Stimulated activated CD8-positive, alpha-beta memory T cell treated with anti-CD3 and anti-CD28 coated beads, Interleukin-15, amount 100 ng/mL, for 24 hours (primary cell): ENCODE measurements at places on chromosomes 2 and 18.

DNA sequence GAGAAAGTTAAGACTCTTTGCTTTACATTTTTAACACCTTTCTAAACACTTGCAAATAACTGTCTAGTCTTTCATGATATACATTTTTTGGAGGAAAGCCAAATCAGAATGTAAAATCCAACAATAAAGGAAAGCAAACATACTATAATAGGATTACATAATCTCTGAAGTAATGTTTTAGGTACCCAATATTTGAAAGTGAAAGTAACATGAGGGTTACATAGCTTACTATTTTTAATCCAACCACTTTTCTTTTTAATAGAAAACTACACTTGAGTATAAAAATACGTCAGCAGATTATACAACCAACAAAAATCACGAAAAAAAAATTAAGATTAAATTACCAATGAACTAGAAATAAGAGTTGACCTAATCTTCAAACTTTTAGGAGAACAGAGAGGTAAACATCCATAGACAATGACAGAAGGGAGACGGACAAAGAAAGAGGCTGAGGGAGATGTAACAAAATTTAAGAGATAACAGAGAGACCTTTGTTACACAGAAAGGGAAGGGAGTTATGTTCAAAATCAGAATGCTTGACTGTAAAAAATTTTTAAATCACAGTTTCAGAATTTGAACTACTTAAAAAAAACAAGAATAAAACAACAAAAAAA is 150.0 kb downstream of the IKZF2 start:
- no peak for DNase-seq

DNA sequence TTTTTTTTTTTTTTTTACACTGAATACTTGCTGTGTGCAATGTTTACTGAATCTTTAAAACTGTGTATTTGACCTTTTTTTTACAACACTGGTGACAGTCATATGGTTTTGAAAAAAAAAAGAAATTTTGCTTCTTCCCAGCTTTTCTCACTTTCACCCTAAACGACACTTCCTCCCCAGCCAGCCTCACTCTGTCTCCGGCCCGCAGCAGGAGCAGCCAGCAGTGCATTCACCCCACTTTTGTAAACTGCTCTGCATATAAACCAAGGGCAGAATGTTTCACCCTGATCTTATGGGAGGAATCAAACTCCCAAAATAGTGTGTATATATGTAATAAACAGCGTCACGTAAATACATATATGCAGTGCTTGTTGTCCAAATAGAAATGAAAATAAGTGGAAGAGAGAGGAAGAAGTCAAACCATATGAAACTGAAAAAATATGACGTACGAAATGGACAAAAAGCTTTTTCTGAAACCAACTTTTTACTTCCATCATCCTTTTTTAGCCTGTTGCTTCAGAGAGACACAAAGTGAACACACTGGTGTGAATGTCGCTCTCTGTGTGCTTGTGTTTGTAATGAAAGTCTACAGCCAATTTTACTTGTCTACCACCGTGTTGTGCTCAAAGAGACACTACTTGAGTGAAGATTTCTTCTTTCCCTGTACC is 54.2 kb downstream of the ZCCHC2 start:
- DNase-seq = no peak

- DNase-seq = no peak
Observed at GRCh38 chr2:42962508-42962953, 170.1 kb upstream of the HAAO start.

DNA sequence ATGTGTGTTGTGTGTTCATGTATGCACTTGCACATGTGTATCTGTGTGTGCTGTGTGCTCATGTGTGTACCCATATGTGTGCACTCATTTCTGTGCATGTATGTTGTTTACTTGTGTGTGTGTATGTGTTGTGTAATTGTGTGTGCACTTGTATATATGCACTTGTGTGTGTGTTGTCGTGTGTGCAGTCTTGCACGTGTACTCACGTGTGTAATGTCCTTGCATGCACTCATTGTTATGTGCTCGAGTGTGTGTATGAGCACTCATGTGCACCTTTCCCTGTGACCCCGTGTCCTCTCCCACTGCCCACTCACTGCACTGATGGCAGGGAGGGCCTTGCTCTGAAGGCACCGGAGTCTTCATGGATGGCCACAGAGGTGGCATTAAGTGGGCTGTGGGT is 92.0 kb downstream of the SMIM21 start:
- DNase-seq = no peak

GRCh38 chr18:24534271-24534670 is 73.8 kb downstream of the HRH4 start:
- no peak for DNase-seq

GRCh38 chr2:70471129-70471528 is 82.5 kb downstream of the TGFA start:
- no peak for DNase-seq

GRCh38 chr2:217691920-217692666 is 310.7 kb downstream of the TNS1 start:
- no peak for DNase-seq

GRCh38 chr2:44912660-44913059 is 28.8 kb upstream of the SIX3 start:
- DNase-seq = no peak

DNA sequence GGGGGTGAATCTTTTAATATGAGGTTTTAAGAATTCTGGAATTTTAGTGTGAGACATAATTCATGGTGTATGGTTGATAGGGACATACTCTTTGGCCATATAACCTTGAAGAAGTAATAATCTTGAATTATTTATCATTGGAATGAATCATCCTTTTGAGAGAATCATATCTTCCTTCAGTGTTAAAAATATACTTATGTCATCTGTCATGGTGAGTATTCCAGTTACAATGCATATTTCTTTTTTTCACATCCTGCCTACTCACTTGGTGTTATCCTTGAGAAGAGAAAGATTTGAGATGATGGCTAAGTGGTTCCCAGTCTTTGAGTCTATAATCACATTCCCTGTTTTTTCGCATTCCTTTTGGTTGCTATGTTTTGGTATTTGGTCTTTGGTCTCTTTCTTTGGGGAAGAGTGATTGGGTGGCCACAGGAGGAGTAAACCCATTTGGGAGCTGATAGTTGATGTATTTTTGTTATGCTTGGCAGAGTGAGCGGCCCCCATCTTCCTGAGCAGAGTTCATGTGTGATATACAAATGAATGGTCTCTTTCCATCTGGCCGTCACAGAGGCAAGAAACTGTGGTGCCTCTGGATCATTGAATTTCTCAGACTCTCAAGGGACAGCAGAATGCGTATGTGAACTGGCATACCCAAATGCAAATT is 21.6 kb downstream of the ASAP2 start:
- no peak for DNase-seq

GRCh38 chr2:120453635-120453998 is 107.7 kb downstream of the INHBB start:
- no peak for DNase-seq

DNA sequence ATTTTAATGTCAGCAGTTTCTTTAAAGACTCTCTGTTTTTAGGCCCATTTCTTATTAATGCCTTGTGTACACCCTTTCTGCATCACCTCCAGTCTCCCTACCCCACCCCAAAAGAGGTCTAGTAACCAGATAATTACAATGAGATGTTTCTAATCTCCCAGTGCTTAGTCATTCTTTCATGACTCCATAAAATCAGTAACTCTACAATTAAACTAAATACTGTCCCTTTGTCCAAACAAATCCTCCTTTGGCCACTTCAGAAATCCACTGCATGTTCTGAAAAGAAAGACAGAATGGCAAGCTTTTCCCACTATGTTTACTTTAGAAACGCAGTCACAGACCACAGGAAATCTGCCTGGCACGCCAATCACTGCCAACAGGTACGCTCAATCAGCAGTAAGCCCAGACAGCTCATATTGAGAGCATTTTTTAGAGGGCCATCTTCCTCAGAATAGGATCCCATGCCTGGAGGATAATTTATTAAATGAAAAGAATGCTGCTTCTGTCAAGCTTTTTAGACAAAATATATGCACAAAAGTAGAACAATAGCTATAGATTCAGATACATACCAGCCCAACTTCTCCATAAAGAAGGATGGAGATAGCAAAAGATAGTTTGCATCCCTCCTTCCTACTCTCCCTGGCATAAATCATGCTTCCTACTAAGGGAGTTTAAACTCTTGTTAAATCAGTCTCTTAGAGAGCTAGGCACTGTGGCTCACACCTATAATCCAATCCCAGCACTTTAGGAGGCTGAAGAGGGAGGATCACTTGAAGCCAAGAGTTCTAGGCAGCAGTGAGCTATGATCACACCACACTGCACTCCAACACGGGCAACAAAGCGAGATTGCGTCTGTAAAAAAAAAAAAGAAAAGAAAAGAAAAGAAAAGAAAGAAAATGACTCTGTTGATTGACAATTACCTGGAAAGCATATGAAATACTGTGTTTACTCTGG is 14.6 kb downstream of the CLASP1 start:
- no peak for DNase-seq

GRCh38 chr18:22422909-22423548 is 5.3 kb upstream of the CTAGE1 start:
- DNase-seq = no peak

GRCh38 chr2:101087638-101088037 is 63.5 kb downstream of the TBC1D8 start:
- DNase-seq = no peak

GRCh38 chr18:23307567-23308295 is 145.4 kb upstream of the RIOK3 start:
- DNase-seq = no peak

DNA sequence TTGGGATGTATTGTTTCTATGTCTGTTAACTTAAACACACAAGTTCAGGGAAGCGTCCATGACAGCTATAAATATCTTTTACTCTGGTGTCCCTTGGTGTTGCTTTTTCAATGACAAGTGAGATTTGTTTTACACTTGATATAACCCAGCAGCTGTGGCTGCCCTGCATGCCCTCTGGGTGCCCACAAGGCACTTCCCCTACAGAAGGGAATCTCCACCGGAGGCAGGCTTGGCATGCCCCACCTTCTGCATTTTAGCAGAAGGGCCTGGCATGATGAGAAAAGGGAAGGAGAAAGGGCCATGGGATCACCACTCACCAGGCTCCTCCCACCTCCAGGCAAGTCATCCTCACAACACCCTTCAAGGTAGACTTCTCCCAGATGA is 68.7 kb downstream of the TMEM247 start:
- no peak for DNase-seq

- no peak for DNase-seq
Observed at GRCh38 chr2:180679693-180680092, 300.7 kb upstream of the UBE2E3 start.

DNA sequence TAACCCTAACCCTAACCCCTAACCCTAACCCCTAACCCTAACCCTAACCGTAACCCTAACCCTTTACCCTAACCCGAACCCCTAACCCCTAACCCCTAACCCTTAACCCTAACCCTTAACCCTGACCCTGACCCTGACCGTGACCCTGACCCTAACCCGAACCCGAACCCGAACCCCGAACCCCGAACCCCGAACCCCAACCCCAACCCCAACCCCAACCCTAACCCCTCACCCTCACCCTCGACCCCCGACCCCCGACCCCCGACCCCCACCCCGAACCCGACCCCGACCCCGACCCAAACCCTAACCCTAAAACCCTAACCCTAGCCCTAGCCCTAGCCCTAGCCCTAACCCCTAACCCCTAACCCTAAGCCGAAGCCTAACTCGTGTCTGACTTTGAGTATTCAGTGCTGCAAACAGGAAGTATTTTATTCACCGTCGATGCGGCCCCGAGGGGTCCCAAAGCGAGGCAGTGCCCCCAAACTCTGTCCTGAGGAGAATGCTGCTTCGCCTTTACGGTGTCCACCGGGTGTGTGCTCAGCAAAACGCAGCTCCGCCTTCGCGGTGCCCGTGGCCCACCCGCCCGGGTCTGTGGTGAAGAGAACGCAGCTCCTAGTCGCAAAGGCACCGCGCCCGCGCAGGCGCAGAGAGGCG is 36.0 kb downstream of the FAM110C start:
- DNase-seq = no peak
